ENCODE measurements at places on chromosomes 1 and 21.

DNA sequence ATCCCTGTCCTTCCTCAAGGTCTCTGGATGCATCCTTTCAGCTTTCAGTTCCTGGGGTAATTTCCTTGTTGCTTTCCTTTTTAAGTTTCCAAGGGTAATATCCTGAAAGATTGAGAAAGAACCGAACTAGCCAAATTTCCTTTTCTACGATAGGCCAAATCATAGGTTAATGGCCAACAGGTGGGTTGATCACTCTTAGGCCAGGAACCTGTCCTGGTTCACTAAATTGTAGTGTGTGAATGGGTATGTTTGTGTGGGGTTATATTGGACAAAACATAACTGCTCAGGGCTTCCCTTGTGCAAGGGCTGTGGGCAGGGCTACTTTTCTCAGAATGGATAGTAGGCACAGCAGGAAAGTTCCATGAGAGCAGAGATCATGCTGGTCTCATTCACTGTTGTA, 17.1 kb downstream of the UBE2T start:
- DNase-seq = no peak

DNA sequence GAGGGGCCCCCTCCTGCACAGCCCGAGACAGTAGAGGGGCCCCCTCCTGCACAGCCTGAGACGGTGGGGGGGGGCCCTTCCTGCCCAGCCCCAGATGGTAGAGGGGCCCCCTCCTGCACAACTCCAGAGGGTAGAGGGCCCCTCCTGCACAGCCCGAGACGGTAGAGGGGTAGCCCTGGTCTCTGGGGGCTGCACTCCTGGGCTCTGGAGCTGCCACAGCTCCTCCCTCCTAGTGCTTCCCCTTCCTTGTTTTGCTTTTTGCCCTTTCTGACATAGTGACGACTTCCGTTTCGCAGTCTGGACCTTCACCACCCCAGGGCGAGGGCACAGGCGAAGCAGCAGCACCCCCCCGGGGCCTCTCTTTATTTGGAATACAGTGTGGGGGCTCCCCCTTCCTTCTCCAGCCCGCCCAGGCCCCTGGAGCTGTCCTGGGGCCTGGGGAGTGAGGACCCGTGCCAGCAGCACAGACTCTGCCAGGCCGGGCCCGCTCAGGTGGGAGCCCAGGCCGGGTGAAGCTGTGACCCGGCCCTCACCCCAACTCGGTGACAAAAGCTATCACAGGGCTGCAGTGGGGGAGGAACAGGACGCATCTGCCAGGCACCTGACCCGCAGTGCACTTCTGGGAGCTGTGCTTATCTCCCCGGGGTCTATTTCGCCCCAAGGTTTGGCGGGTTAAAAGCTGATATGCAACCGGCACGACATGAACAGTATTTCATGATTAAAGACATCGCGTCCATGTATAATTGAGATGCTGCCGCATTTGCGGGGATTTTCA, 1.1 kb upstream of the PRXL2B start:
- DNase-seq = peak; percentile 21

- no peak for DNase-seq
Observed at GRCh38 chr21:30117631-30118030, 49.0 kb downstream of the CLDN17 start.

DNA sequence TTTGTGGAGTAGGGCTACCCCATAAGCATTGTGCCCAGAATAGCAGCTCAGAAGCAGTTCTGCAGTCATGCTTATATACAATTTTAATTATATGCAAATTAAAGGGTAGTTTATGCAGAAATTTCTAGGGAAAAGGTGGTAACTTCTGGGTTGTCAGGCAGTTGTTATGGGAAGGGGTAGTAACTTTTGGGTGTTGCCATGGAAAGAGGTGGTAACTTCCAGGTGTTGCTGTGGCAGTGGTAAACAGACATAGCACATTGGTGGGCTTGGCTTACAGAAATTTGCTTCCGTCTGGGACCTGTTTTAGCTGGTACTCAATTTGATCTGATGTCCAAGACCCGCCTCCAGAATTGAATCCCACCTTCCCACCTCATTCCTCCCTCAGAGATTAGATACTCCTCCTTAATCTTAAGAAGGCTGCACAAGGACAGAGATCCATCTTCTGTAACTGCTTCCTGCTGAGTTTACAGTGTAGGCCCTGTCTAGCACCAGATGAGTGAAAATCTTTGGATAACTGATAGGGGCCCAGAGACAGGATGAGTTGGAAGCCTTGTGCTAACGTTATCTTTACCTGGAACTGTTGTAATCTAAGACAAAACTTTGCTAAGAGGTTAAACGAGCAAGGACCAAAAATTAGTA, 26.7 kb downstream of the SUCO start:
- DNase-seq = no peak

- DNase-seq = no peak
Observed at GRCh38 chr21:45699966-45700365, 56.4 kb downstream of the PCBP3 start.

Data from SW 1271 (cell line).